ENCODE measurements at places on chromosomes 3 and 15. TPM values are rescaled to one million over a fixed set of nuclear protein-coding genes. Genes with fewer than 3 reads are reported as not detected.

GRCh38 chr3:42195879-42196330, 70.1 kb downstream of the CCK start:
- H3K4me3 ChIP-seq: no peak overlapping the region
- no peaks in the 10 kb centered on the region for H3K27me3 ChIP-seq
- peaks cover 5% of the 10 kb centered on the region for H3K4me1 ChIP-seq
- peaks cover 80% of the 10 kb centered on the region for H3K36me3 ChIP-seq
- DNase-seq: no peak

The TMC3 gene
- 0.04 TPM for total RNA-seq

- no peak overlapping the region for H3K4me3 ChIP-seq
- DNase-seq: no peak
- H3K27ac ChIP-seq: no peak overlapping the region
- no peaks in the 10 kb centered on the region for H3K4me1 ChIP-seq
- H3K36me3 ChIP-seq: no peaks in the 10 kb centered on the region
- H3K27me3 ChIP-seq: no peaks in the 10 kb centered on the region
Measured at GRCh38 chr3:142086581-142087090, 62.7 kb downstream of the TFDP2 start.

DNA sequence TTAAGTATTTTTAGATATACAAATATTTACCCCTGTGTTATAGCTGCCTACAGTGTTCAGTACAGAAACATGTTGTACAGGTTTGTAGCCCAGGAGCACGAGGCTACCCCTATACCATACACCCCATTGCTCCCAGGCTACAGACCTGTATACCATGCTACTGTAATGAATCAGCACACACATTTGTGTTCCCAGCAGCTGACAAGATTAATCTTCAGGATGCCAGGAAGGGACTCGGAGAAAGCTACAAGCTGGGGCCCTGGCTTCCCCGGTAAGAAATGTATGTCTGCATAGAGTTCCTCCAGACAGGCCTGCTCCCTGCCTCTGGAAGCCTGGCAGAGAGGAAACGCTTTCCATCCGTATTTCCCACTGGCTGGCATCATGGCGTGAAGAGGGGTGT, 136.5 kb downstream of the XXYLT1 start:
- DNase-seq: peak; percentile 43
- no peaks in the 10 kb centered on the region for H3K36me3 ChIP-seq
- H3K4me3 ChIP-seq: no peak overlapping the region
- H3K27me3 ChIP-seq: no peaks in the 10 kb centered on the region
- H3K4me1 ChIP-seq: peaks cover 32% of the 10 kb centered on the region

The CP gene
- total RNA-seq: 1.1 TPM

DNA sequence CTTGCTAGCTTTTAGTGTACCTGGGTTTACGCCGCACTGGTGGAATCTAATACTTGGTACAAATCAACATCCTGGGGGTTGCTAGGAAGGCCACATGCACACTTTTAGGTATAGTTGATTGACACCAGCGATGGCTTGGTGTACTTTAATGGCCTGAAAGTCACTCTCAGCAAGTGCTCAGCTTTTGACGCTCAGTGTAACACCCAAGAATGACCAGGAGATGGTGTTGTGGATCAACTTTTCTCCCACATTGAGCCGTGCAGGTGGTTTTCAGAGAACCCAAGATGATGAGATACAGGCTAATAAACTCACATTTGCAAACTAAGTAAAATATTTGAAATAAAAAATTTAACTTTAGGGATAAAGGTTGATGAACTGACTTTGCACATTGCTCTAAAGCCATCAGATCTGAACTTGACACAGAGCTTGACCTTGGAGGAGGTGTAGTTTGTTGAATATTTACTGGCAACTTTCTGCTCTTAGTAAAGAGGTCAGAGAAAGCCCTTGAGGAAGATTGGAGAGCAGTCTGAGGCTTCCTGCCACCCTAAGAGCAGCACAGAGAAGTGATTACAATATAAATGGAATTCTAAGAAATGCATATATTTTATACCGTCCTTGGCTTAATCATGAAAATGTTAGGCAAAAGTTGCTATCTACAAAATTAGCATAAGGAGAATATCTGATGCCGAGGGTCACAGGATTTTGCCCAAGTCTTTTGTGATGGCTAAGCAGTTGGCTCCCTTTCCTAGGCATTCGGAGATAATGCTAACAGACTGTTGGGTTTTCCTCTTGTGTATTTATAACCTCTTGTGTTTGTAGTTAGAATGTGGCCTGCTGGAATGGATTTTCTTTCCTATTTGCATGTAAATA, 143.4 kb upstream of the RASGRP1 start:
- DNase-seq: peak; percentile 80
- no peaks in the 10 kb centered on the region for H3K36me3 ChIP-seq
- no peaks in the 10 kb centered on the region for H3K4me1 ChIP-seq
- H3K4me3 ChIP-seq: no peak overlapping the region
- H3K27me3 ChIP-seq: peaks cover 3% of the 10 kb centered on the region

The DUOX2 gene
- total RNA-seq: 0.04 TPM

GRCh38 chr3:73314151-73314951, 252.9 kb downstream of the EBLN2 start:
- H3K4me1 ChIP-seq: peaks cover 7% of the 10 kb centered on the region
- H3K4me3 ChIP-seq: no peak overlapping the region
- DNase-seq: peak; percentile 70
- no peaks in the 10 kb centered on the region for H3K36me3 ChIP-seq
- H3K27ac ChIP-seq: no peak overlapping the region

DNA sequence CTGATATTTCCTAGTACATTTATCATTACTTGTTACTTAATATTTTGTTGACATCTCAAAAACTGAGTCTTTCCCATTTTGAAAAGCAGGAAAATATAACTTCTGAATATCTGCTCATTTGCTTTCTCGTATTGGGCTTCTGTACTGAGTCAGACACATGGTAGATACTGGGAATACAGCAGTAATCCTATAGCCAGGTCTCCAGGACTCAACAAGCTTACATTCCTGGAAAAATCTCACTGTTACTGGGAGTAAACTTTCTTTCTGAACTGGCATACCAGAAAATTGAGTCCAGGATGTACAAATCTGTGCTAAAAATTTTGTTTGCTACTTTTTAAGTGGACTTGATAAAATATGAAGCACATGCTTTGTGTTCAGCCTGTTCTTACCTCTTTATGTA, 240.4 kb downstream of the RBMS3 start:
- H3K27me3 ChIP-seq: no peaks in the 10 kb centered on the region
- no peak overlapping the region for H3K4me3 ChIP-seq
- H3K4me1 ChIP-seq: peaks cover 10% of the 10 kb centered on the region
- DNase-seq: no peak
- no peak overlapping the region for H3K27ac ChIP-seq

The ASB14 gene
- 0.18 TPM for total RNA-seq

GRCh38 chr3:128495435-128495970, 2.5 kb upstream of the GATA2 start:
- DNase-seq: no peak
- no peak overlapping the region for H3K27ac ChIP-seq
- peaks cover 94% of the 10 kb centered on the region for H3K27me3 ChIP-seq
- H3K4me3 ChIP-seq: no peak overlapping the region

All from muscle of leg (tissue), 16 donors.